Right lung (tissue), 10 donors: ENCODE measurements at places on chromosomes 5 and 9. TPM values are rescaled to one million over a fixed set of nuclear protein-coding genes. Genes with fewer than 3 reads are reported as not detected.

The DRD1 gene
- 0.04 TPM for polyA plus RNA-seq

The MEIKIN gene
- not detected for polyA plus RNA-seq

DNA sequence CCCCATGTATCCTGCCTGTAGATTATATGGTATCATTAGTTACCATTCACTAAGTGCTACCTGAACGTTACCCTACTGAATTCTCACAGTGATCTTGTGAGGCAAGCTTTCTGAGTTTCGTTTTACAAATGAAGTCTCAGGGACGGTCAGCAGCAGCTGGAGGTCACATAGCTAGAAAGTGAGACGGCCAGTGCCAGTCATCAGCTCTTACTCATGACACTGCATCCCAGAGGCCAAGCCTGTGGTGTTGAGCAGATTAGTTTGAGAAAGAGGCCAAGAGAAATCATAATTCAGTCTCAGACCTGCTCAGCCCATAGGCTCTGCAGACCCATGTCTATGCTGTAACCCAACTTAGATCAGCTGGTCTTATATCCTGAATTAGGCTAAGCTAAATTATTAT is 95.7 kb upstream of the EGFLAM start:
- no peak for DNase-seq

GRCh38 chr9:111074395-111074794 is 36.1 kb upstream of the LPAR1 start:
- DNase-seq = no peak

The ACOT12 gene
- 0.45 TPM for polyA plus RNA-seq
